ENCODE measurements at places on chromosomes 7 and 10. TPM values are rescaled to one million over a fixed set of nuclear protein-coding genes. Genes with fewer than 3 reads are reported as not detected.
A peak's percentile ranks its signal among the peaks of the same experiment; 100 is the strongest.

- no peak for DNase-seq
Observed at GRCh38 chr10:11245095-11245479, 227.4 kb downstream of the CELF2 start.

- no peak for DNase-seq
Observed at GRCh38 chr7:8742837-8743236, 309.4 kb downstream of the NXPH1 start.

GRCh38 chr10:121831777-121832176, 96.1 kb downstream of the ATE1 start:
- DNase-seq = no peak

GRCh38 chr10:46220187-46220586, 66.6 kb upstream of the ANTXRL start:
- DNase-seq = peak; percentile 5

DNA sequence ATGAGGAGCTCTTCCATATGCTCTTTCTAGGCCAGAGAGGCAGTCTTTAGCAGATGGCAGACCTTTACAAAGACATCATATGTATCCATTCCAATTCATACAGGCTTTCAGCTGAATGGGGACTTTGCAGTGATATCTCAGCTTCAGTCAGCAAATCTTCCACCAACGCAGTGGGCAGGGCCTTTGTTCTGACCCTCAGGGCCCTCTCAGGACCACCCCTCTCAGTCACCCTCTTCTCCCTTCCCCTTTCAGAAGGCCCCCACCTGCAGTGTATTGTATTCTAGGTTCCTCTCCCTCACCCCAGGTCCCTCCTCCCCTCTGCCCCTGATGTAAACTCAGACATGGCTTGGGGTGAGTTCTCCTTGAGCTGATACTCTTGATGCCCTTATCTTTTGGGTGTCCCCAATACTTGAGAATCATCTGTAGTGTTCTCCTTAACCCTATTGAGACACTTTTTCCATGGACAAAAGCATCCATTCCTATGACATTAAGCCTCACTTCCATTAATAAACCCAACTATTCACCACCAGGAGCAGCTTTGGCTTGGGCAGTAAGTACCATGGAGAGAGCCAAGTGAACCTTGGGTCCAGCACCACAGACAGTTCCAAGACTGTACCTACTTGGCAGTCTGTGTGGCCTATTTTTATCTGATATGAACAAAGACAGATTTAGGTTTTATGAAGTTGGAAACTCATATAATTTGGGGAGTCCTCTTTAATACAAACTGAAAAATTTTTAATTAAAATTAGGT, 62.7 kb downstream of the ADCYAP1R1 start:
- DNase-seq = no peak

DNA sequence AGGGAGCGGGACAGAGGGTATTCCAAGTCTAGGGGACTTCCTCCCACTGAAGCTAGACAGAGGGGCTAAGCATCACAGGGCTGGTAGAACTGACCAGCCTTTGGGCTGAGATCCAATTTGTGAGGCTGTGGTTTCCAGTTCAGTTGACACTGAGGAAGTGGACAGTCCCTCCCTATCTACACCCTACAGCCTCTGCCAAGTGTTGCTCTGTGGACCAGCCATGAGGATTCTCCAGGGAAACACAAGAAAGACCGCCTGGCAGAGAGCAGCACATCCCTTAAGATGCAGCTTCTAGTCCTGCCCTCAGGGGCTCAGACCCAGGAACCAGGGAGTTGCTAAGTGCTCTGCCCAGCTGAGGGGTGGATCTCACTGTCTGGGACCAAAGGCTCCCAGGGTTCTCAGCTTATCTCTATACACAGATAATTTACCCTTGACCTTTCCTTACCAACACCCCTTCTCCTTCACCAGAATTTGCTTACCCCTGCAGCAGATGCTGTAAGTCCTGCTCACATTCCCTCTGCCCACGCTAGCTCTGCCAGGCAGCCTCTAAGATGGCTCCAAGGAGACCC, 252.0 kb downstream of the SKIDA1 start:
- DNase-seq = no peak

DNA sequence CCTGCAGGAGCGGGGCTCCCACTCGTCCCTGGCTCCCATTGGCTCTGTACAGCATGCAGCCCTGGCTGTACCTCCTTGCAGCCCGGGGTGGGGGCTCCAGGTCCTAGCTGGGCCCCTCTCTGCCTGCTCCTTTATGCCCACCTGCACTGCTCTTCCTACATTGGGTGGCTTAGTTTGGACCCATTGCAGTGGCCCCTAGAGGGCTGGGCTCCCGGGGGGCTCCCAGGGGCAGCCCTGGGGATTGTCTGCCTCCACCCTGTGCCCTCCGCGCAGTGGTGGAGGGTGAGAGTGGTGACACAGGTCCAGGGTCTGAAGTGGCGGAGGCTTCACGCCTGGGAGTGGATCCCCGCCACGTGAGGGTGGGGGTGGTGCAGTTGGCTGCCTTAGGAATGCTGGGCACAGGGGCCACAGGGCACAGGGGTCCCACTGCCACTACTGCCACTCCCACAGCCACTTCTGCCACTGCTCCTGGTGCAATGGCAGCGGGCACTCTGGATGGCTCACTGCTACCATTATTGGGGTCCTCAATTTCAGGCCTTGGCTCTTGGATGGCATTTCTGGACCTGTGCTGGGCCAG, 177.1 kb downstream of the ARL4A start:
- DNase-seq = no peak

GRCh38 chr7:103636153-103636552, 190.1 kb upstream of the SLC26A5 start:
- DNase-seq = peak; percentile 2

GRCh38 chr7:116782177-116782711, 80.1 kb upstream of the CAPZA2 start:
- DNase-seq = peak; percentile 12

DNA sequence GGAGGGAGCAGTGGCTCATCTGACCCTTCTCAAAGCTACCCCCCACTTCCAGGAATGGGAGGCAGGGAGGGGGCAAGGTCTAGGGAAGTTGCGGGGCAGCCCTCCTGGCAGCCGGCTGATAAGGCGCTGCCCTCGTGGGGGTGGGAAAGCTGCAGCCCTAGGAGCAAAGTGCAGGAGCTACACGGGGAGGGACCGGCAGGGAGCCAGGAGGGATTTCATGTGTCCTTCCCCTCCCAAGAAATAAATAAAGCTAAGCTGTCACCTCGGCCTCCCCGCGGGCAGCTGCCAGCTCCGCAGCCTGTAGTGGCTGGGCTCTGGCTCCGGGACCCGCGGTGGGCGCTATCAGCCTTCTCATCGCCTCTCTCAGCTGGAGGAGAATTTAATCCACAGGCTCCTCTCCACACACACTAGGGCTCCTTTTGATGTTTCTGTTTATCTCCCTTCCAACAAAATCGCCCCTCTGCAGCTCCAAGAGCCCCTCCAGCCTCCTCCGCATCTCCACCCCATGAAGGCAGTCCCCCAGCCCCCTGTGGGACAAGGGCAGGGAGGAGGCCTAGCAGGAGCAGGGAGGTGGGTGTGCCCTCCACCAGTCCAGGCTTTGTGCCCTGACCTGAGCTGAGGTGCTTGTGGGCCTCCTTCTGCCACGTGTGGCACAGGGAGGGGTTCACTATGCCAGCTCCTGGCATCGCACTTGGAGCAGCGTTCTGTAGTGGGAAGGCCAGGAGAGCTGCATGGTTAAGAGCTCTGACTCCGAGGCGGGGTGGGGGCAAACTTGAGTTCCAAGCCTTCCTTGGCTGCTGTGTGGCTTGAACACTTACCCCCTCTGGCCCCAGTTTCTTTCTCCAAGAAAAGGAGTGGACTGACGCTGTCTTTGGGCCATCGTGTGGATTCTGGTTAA, 80.5 kb downstream of the C10orf105 start:
- DNase-seq = peak; percentile 75

DNA sequence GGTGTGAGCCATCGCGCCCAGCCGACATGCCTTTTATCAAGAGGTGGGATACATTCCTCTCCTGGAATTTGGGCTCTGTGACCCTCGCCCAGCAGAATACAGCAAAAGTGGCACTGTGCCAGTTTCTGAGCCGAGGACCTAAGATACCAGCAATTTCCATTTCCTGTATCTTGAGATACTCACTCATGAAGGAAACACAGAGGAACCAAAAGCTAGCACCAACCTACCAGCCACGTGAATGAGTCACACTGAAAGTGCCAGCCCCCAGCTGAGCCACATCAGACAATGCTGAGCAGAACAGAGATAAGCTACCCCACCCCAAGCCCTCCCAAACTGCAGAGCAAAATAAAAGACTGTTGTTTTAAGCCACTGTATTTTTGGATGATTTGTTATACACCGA, 56.3 kb downstream of the CACUL1 start:
- no peak for DNase-seq

DNA sequence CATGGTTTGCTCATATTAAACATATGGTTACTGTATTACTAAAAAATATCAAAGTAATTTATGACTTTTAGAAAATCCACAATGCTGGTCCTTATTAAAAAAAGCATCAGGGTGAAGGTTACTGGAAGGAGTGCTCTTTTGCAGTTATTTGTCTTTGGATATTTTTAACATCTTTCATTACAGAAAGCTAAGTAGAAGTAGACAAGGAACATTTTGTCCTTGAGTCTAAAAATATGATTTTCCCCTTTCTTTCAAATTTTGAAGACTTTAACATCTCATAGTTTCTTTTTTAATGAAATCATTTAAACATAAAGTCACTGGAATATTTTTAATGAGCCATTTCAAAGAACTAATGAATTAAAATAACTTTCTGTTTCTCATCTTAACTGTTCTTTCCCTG, 110.1 kb upstream of the TNS3 start:
- no peak for DNase-seq

- DNase-seq = no peak
Observed at GRCh38 chr7:121874298-121874697, 1.3 kb downstream of the PTPRZ1 start.

- no peak for DNase-seq
Observed at GRCh38 chr7:131955679-131956078, 399.3 kb upstream of the PODXL start.

DNA sequence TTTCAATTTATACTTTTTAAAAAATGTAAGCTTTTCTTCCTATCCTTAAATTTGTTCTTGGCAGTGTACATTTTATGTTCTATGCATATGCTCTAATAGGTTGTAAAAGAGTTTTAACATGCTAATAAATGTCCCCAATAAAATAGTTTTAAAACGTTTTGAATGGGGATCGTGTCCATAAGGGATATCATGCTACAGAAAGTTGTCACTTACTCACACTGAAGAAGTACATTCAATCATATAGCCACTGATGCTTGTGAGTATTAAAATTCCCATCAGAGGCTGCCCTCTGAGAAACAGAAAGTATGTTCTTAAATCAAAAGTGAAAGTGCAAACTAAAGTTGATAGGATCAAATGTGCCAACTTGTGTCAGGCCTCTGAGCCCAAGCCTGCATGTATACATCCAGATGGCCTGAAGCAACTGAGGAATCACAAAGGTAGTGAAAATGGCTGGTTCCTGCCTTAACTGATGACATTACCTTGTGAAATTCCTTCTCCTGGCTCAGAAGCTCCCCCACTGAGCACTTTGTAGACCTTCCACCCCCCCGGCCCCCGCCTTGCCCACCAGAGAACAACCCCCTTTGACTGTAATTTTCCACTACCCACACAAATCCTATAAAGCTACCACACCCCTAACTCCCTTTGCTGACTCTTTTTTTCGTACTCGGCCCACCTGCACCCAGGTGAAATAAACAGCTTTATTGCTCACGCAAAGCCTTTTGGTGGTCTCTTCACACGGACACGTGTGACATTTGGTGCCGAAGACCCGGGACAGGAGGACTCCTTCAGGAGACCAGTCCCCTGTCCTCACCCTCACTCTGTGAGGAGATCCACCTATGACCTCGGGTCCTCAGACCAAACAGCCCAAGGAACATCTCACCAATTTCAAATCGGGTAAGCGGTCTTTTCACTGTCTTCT, 877 bp upstream of the NOD1 start:
- DNase-seq = no peak

DNA sequence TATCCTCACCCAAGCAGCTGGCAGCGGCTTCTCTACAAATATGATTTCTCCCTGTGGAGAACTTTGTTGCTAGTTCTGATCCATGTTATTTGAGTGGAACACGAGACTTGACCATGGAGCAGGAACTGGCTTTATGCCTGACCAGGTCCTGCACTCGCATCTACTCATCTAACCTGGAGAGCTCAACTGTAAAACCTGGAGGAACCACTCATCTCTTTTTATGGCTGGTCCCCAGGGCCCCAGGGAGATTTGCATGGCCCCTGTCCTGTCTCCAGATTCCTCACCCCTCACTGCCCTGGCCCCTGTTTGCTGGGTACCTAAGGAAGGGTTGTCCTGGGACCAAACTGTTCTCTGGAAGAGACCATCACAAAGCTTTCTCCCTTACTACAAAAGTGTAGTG, 16.0 kb downstream of the TCAF1 start:
- DNase-seq = no peak

DNA sequence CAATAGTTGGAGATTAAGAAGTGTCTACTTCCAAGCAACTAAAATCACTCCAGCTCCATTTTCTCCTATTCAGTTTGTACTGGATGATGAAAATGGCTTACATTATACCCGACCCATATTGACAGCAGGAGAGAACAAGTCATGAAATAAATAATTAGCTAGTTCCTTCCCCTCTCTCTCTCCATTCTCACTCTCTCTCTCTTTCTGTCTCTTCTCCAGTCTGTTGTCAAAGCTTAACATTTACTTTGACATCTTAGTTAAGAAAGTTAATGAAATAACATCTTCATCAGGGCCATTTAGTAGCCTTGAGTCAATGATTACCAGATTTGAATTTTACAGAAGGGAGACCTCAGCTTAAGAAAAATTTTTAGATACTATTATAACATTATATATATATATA, 138.5 kb downstream of the ARID5B start:
- no peak for DNase-seq

- no peak for DNase-seq
Observed at GRCh38 chr10:50809596-50809995, 69.9 kb downstream of the ASAH2B start.

DNA sequence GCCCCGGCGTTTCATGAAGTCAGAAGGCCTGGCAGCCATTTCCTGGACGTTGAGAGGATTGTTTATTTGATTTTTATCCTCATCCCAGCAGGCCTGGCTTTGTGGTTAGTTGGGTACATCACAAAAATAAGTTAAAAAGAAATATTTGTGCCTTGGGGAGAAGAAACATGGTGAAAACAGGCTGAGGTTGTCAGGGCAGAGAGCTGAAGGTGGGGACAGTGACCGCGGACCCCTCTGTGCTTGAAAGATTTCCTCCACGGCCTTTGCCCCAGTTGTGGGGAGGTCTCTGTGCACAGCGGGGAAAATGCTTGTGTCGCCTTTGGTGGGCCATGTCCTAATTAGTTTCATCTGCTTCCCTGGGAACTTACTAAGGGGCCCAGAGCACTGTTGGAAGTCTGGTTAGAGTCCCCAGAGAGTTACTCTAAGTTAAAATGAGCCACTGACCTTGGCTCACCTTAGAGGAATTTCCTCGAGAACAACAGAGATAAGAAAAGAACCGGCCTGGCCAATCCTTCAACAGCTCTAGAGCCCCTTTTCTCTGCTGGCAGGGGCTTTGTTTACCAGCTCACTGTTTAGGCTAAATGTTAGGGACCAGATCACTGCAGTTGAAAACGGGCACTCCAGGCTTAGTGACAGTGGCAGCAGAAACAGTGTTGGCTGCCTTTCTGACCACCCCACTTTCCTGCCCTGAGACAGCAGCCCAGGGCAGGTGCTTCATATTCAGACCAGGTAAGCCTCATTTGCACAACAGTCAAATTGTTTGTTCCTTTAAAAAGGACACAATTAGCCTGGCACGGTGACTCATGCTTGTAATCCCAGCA, 37.9 kb downstream of the CRCP start:
- DNase-seq = peak; percentile 57

The TACC2 gene
- 11.8 TPM for total RNA-seq

The HOXA3 gene
- not detected for total RNA-seq

The OR2A7 gene
- total RNA-seq = 2.0 TPM

The ANKRD61 gene
- 0.18 TPM for total RNA-seq

The CRTAC1 gene
- 0.63 TPM for total RNA-seq

The SUV39H2 gene
- total RNA-seq = 26.8 TPM

The TMEM213 gene
- total RNA-seq = not detected

The GPR22 gene
- total RNA-seq = not detected

The PRSS2 gene
- 0.97 TPM for total RNA-seq

The CYP3A5 gene
- total RNA-seq = not detected
